ENCODE measurements at places on chromosomes 1 and 21.
A peak's percentile ranks its signal among the peaks of the same experiment; 100 is the strongest.

DNA sequence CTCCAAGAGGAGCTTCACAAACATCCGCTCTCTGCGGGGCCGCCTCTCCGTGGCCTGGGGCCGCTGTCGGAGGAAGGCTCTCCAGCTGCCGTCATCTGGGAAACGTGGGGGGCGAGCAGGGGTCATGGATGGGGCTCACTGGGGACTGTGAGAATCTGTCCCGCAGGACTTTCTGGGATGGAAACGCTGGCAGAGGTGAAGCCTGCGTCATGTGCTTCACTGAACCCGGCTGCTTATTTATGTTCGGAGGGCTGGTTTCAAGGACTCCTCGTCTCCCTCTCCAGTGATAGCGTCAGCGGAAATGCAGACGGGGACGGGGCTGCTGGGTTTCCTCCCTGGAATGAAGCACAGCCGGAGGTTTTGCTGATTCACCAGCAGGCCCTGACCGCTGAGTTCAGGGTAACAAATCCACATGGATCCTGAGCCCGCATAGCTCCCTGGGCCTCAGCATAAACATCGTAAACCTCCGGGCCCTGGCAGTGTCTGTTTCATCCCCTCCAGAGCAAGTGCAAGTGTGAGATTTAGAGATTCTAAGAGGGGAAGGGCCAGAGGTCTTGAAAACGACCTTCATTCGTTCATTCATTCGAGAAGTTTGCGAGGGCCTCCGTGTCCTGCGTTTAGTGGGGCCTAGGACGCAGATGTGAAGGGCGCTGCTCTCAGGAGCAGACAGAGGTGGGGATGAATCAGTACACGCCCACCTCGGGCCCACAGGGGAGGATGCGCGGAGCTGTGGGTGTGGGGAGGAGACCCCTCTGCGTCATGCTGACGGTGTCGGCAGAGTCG is 7.0 kb upstream of the POFUT2 start:
- peak; percentile 98 for DNase-seq

DNA sequence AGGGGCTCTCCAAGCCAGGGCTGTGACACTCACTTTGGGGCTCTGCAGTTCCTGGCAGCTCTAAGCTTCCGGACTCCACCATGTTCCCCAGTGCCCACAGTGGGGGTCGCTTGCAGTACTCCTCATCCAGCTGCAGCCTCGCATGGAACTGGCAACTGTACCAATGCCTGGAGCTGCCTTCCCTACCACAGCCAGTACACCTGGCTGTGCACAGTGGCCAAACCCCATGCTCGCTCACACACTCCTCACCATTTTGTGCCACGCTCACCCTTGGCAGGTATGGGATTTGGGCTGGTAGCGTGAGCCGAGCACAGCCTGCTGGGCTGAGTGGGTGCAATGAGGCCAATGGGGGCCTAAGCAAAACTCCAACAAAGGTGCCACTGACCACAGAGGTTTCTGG is 1369.9 kb downstream of the KCNT2 start:
- DNase-seq: no peak

- DNase-seq: no peak
These were observed 6.7 kb downstream of the CITED4 start for GRCh38 chr1:40855513-40855912.

DNA sequence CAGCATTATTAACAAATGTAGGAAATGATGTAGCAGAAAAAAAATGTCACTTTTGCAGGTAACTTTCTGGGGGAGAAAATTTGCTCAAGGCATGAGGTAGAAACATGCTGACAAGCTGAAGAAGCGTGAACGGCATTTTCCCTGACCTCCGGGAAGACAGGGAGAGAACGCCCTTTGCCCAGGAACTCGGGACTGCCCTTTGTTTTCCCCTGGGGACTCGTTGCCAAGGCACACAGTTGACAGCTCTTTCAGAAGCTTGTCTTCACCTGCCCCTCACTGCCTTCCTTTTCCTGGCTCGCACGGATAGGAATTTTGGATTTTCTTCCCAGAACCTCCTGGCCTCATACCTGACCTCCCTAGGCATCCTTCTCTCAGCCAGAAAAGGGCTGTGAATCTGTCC is 52.7 kb upstream of the COA6 start:
- no peak for DNase-seq

DNA sequence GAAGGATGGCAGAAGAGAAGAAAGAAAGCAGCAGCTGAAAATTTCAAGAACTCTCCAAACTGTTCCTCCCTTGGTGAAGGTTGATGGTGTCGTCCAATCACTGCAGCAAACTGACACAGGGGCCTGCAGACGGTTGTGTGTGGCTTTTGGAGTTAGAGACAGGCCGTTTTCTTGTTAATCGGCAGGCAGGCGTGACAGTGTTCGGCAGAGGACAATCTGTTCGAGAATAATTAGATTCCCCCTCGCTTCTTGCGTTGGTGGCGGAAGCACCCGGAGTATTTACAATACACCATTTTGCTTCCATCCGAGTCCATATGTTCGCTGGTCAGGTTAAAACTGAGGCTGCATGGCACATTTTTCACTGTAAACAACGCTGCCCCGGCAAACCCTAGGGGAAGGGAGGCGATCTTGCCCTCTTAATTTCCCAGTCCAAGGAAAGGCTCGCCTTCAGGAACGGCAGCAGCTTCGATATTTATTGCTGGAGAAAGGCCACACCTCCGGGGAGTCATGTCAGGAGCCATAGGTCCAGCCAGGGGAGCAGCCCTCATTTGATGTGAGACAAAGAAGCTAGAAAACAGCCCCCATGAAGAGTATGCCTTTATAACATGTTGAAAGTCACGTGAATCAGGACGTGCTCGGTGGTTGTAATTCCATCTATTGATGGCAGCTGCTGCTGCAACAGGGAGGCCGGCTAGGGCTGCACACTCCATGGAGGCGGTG is 360.1 kb downstream of the SMYD3 start:
- DNase-seq: no peak

- DNase-seq: no peak
These were observed 54.0 kb downstream of the IL12RB2 start for GRCh38 chr1:67361641-67362040.

- DNase-seq: no peak
These were observed 53.8 kb downstream of the PTGS2 start for GRCh38 chr1:186626356-186626932.

GRCh38 chr1:231924180-231924579 is 297.6 kb downstream of the DISC1 start:
- DNase-seq: no peak

GRCh38 chr21:44869781-44870747 is 3.4 kb downstream of the PTTG1IP start:
- peak; percentile 90 for DNase-seq

GRCh38 chr21:41090981-41091380 is 77.0 kb upstream of the BACE2 start:
- DNase-seq: no peak

DNA sequence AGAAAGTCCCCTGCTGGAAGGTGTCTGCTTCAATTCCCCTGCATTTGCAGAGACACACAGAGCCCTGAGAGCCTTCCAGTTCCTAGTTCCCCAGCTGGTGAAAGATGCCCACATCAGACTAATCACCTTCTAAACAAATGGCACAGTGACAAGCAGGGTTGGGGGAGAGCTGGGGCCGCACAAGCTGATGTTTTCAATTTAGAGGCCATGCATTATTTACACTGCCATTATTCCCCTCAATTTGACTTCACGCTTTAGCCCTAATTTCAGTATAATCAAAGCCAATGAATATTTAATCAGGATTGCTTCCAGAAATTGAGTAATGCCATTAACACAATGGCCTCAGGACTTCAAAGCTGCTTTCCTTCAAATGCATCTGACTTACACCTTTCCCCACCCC is 81.5 kb downstream of the BEND5 start:
- DNase-seq: no peak

DNA sequence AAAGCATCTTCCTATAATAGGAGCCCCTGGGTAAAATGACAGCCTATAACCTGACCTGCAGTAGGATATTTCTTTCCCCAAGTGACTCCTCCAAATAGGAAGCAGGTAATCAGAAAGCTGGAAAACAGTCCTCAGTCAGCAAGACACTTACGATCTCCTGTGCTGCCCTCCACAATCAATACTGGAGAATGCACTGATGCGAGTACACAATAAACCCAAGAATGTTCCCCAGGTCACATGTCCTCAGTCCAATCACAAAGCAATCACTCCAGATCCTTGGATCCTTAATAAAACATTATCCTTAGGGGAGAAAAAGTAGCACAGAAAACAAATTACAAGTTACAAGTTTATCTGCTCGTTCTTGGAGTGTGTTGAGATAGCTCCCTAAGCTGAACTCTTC is 233.1 kb downstream of the SLC45A1 start:
- no peak for DNase-seq

DNA sequence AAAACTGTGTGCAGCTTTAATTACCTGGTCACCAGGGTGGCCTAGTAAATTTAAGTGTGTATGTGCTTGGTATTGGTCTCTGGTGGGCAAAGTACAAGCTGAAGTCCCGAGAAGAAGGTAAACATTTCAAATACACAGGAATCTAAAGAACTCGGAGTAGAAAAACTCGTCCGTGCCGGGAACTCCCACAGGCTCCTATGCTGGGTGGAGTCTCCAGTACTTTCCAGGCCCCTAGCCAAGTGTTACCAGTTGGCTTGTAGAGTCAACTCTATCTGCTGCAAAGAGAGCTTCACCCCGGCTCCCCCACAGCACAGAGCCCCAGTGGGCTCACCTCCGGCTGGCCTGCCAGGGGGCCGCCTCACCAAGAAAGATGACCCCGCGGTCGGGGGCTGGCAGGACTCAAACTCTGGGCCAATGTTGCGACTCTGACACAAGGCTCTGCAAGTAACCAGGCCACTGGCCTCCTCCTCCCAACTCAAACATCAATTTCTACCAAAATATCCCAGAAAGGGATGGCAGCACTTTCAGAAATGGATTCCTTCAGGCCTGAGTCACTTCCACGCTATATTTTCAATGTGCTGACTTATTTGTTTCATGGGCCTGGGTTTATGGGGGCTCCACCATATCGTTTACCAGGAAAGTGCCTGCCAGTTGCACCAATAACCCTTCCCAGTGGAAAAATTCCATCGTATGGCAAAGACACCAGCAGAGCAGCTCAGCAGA is 73.9 kb downstream of the SLC66A1 start:
- peak; percentile 53 for DNase-seq

DNA sequence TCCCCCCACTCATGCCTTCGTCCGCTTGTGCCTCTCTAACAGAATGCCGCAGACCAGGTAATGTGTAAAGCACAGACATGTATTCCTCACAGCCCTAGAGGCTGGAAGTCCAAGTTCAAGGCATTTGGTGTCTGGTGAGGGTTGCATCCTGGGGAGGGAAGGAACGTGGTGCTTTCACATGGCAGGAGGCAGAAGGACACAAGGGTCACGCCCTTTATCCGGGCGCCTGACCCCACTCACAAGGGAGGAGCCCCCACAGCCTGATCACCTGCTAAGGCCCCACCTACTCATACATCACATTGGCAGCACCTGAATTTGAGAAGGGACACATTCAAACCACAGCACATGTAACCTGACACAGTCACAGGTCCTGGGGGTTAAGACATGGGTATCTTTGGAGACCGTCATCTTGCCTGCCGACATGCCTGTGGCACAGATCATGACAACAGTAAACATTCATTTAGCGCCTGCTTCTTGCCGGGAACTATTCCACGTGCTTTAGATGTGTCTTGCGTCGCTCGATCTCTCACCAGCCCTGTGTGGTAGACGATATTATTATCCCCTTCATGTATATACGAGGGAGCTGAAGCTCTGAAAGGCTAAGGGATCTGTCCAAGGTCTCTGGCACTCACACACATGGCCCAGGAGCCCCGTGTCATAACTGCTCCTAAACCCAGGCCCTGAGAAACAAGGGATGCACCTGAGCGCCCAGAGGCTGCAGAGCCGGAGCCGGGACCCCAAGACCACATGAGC is 235.6 kb downstream of the NPHP4 start:
- no peak for DNase-seq

- no peak for DNase-seq
These were observed 14.7 kb upstream of the SLC19A1 start for GRCh38 chr21:45556645-45557615.

GRCh38 chr21:35020902-35021301 is 28.2 kb downstream of the RUNX1 start:
- no peak for DNase-seq

DNA sequence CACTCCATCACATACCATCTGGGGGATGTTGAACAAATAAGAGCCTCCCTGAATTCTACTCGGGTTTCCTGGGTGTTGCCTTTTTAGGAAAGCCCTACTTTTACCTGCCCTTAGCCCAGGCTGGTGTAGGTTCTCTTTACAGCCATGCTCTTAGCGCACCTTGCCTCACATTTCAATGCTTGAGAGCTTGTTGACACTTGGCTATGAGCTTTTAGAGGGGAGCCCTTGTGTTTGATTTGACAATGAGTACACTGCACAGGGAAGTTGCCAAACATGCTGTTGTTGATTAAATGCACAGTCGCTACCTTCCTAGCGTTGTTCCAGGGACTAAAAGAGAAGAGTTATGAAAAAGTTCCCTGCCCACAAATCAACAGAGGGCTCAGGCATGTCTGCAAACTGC is 103.8 kb downstream of the TRABD2B start:
- no peak for DNase-seq

DNA sequence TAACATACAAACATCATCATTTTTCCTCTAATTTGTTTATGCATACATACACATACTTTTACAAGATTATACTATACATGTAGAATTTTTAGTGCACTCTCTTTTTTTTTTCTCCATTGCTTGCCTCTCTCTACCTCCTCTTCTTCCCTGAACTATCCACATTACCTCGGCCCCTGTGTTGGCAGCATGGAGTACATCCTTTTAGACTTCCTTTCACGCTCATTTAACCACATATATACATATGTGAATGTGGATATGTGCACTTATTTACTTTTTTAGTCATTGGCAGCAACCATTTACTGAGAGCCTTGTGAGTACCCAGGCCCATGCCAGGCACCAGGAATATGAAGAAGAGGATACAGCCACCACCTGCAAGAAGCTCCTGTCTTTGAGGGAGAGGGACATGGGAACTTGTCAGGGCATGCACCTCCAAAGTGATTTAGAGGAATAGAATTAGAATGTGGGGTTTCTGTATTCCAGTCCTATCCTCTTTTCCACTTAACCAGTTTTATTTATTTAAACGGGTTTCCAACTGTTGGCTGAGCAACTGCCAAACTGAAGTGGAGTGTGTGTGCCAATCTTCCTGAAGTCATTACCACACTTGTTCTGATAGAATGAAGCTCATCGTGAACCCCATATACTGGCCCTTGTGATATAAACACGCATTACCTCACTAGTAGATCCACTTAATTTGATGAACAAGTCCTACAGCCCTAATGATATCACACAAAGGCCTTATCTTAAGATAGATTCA is 212.6 kb downstream of the TNR start:
- DNase-seq: no peak

- no peak for DNase-seq
These were observed 69.0 kb downstream of the DDR2 start for GRCh38 chr1:162701286-162701685.

DNA sequence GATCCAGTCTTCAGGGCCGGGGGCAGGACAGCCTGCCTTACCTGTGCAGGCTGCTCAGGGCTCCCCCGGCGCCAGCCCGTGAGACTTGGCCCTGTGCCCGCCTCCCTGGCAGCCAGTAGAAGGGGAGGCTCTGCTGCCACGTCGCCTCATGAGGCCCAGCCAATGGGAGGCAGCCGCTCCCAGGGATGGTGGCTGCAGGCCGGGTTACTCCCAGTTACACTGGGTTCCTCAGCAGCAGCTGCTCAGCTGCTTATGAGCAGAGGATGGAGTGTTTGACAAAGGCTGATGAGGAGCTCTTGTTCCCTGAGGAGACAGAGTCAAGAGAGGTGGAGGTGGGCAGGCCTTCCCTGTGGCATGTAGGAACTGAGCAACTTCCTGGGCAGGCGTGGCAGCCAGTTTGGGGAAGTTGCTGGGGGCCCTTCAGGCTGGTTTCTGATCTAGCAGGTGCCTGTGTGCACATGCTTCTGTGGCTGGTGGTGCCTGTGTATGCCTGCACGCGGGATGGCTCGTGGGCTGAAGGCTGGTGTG is 5.5 kb downstream of the MFSD2A start:
- DNase-seq: no peak
